T-helper 2 cell (primary cell): ENCODE measurements at places on chromosomes 4 and X.

GRCh38 chr4:155497306-155497705, 120.5 kb upstream of the MAP9 start:
- no peak for DNase-seq

DNA sequence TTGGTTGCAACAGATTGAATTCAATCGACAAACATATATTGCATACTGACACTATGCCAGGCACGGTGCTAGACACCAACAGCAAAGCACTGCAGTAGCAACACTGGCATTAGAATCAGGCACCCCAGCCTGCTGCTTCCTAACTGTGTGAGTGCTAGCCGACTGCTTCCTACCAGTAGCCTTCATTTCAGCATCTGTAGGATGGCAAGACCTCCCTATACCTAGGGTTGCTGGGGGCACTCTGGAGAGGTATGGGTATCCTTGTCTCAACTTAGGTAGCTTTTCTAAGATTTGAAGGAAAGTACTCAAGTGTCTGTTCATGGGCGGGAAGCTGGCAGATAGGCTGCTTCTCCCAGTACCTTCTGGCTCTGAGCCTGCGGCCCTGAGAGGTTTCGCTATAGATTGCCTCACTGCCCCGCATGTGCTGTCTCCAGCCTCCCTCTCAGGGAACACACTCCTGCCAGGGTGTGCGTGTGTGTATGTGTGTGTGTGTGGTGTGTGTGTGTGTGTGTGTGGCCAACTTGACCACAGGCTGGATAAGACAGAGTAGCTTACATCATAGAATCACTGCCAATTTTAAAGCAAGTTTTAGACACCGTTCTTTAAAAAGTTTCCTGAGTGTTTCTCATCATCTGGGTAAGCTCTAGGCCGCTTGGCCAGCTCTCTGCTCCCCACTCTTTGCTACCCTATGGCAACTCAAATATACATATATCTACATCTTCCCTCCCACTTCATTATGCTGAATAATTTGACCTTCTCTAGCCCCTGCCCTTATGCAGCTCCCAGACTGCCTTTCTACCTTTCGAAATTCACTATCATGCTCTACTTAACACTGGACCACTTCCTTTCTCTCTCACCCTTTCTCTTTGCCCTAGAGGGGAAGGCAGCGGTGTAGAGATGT, 97.0 kb upstream of the PJA1 start:
- no peak for DNase-seq

GRCh38 chr4:172786039-172786792, 382.4 kb upstream of the GALNT7 start:
- DNase-seq = no peak

GRCh38 chrX:70476166-70476933, 31.7 kb downstream of the DLG3 start:
- no peak for DNase-seq
